H1 (cell line): ENCODE measurements at places on chromosomes 6 and 20. TPM values are rescaled to one million over a fixed set of nuclear protein-coding genes. Genes with fewer than 3 reads are reported as not detected.
A peak's percentile ranks its signal among the peaks of the same experiment; 100 is the strongest.

Gene ELOVL4
- polyA plus RNA-seq = 1.8 and 2.0 TPM in 2 replicates

Gene TUBB1
- not detected in 2 replicates for polyA plus RNA-seq

Gene PLCB4
- polyA plus RNA-seq = 2.6 and 3.2 TPM in 2 replicates

Gene PSORS1C2
- polyA plus RNA-seq = 0.11 and 0.58 TPM in 2 replicates

Gene WFDC2
- polyA plus RNA-seq = 137 and 156 TPM in 2 replicates

DNA sequence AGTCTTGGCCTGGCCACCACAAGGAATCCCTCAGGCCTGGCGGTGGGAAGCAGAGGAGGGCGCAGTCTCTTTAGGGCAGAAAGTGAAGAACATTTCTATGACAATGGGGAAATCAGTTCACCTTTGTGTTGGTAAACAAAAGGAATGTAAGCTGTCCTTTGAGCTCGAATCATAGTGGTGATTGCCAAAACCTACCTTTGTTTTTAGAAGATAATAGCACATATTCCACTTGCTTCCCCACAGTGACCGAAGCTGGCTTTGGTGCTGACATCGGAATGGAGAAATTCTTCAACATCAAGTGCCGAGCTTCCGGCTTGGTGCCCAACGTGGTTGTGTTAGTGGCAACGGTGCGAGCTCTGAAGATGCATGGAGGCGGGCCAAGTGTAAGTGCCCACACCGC lies 144.1 kb downstream of the MTHFD1L start:
- DNase-seq = peak; percentile 51

DNA sequence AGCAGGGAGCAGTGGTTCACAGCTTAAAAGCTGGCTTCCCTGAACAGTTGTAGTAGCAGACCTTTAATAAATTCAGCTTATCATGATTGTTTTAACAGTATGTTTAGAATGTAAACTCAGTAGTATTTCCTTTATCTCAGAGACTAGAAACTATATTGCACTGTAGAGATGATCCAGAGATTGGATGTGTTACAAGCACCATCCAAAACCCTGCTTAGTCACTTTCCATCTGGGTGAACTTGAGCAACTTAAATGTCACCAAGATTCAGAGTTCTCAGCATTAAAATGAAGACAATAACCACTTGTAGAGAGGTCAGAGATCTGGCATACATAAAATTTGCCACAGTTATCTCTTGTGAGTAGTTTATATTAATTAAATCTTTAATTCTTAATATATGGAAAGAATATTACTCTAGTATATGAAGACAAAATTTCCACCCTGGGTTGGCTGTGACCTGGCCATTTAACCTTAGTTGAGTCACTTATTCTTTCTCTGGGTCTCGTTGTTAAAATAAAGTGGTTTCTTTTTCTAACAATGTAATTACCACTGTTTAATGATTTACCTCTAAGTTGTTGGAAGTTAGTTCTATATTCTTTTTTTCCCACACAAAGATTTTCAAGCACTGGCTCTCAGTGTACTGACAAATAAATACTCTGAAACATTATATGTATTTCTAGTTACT lies 239.2 kb upstream of the FKBP1C start:
- DNase-seq = no peak

DNA sequence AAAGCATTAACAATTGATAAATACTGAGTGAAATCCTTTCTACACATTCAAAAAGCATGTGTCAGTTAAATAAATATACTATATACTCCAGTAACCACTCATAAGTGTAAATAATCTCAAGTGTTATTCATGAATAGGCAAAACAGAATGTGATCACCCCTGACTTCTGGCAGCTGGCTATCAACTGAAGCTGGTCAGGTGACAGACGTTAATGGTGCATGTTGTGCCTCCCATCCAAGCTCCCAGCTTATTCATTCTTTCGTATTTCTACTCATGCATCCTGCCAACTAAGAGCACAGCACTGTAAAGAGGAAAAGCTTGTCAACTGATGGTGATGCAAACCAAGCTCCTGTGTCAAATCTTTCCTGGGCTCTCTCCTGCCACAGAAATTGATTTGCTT lies 7.7 kb downstream of the PSMB1 start:
- DNase-seq = no peak

GRCh38 chr6:119110601-119111548 lies 32.4 kb upstream of the FAM184A start:
- no peak for DNase-seq

DNA sequence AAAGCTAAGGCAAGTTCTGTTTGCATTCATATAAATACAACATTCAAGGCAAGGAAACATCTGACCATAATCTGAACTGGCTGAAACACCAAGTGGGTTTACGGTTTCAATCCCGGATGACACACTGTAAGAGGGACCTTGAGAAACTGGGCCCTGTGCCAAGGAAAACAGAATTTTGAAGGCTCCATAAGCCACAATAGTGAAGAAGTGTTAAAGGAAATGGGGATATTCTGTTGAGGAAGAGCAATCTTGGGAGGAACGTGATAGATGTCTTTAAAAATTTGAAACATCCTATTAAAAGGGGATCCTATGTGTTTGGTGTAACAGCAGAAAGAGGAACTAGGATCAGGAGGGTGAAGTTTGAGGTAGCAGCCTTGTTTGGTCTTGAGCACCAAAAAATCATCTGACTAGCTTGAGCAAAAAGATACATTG lies 82.4 kb upstream of the TAB2 start:
- DNase-seq = no peak

DNA sequence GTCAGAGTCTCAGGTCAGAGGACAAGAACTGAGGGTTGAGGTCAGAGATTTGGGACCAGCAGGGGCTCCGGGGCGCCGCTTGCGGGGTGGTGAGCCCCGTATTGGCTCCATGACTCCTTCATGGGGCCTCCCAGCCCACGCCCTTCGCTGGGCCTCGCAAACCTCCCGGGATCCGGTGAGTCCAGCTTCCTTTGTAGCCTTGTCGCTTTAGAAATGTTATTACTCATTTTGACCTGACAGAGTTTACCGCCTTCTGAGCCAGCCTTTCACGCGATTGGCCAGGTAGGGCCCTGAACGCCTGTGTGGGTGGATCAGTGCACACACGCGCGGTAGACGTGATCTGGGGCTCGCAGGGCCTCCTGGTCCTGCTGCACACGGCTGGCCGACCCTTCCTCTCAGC lies 181.1 kb downstream of the ERMARD start:
- DNase-seq = no peak

DNA sequence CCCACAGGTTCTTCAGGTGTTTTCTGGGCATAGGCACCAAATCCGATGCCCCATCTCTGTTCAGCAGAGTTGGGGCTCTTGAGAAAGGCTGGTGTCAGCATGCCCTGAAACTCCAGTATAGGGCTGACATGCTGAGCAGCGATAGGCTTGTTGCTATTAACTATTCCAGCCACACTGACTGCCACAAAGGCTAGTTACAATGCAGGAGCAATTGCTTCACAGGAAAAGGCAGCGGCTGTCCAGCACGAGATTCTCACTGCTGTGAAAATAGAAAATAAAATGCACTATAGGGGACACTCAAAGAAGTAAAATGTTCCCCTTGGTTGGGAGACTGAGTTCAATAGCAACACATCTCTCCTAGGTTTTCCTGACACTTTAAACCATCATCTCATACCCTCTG lies 112.4 kb downstream of the BFSP1 start:
- DNase-seq = no peak

- DNase-seq = no peak
Measured at GRCh38 chr20:25289886-25290597, 42.2 kb downstream of the PYGB start.

- DNase-seq = no peak
Measured at GRCh38 chr6:52551483-52552277, 25.2 kb downstream of the TRAM2 start.

DNA sequence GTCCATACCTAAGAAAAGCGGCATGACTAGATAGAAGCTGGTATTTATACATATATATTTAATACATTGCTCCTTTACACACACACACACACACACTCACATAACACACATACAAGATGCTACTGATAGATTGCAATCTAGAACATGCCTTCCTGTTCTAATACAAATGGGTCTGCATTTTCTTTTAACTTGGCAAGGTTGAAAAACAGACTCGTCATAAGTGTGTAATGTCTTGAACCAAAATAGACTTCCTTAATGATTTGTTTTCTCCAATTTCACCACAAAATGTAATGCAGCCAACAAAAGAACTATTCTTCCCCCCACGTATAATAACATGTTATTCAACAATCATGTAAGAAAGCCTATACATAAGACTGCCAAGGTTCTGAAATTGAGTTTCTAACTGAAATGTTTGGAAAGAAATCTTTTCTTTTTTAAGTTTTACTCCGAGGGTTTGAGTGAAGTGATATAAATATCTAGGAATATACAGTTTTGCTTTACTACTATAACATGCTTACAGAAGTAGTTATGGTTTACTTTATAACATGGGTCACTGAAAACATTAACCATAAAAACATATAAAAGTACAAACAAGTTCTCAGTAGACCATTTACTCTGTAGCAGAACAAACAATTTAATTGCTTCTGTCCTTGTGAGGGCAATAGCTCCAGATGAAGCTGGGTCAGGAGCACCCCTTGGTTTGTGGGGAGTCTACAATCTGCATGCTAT lies 207.5 kb downstream of the FOXC1 start:
- no peak for DNase-seq

DNA sequence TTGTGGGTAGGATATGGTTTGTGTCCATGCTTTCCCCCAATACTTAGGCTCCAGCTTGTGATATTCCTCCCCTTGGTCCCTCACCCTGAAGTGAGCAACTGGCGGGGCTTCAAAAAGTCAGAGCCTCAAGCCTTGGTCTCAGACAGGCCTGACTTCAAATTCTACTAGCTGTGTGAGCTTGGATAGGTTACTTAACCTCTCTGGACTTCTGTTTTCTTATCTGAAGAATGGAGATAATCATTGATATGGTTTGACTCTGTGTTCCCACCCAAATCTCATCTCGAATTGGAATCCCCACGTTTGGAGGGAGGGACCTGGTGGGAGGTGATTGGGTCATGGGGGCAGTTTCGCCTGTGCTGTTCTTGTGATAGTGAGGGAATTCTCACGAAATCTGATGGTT lies 94.9 kb upstream of the CD83 start:
- no peak for DNase-seq
